Muscle of leg (tissue), 16 donors: ENCODE measurements at places on chromosomes 2 and 18. TPM values are rescaled to one million over a fixed set of nuclear protein-coding genes. Genes with fewer than 3 reads are reported as not detected.

DNA sequence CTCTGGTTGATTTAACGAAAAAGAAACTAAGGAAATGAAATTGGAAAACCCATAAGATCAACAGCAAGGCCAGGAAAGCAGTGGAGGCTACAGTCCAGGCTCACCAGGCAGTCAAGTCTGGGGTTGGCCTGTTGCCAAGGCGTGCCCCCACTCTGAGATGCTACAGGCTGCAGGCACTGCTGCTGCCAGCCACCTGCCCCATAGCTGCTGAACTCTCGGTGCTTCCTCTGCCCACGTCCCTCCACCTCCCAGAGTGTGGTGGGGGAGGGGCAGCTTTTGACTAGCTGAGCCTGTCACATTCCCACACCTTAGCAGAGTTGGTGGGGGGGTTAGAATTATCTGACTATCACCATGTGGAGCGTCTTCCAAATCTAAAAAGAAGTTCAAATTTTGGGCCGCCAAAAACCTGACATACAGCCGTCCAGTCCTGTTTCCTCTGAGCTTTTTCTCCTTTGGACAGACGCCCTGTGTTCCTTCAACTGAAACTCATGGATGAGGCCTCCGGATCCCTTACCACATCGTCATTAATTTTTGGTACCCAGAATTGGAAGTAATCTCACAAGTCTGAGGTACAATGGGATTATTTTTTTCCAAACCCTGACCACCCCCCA is 3.9 kb upstream of the SH3RF3 start:
- peak; percentile 30 for DNase-seq
- H3K4me3 ChIP-seq: no peak overlapping the region
- no peaks in the 10 kb centered on the region for H3K36me3 ChIP-seq
- H3K27ac ChIP-seq: no peak overlapping the region
- H3K27me3 ChIP-seq: peaks cover 16% of the 10 kb centered on the region
- peaks cover 7% of the 10 kb centered on the region for H3K4me1 ChIP-seq

- DNase-seq: no peak
- no peaks in the 10 kb centered on the region for H3K4me1 ChIP-seq
- H3K27me3 ChIP-seq: peaks cover 3% of the 10 kb centered on the region
- no peaks in the 10 kb centered on the region for H3K36me3 ChIP-seq
- H3K27ac ChIP-seq: no peak overlapping the region
Observed at GRCh38 chr18:74139888-74140287, 7.7 kb downstream of the FBXO15 start.

- H3K27ac ChIP-seq: no peak overlapping the region
- H3K36me3 ChIP-seq: no peaks in the 10 kb centered on the region
- no peak for DNase-seq
- no peaks in the 10 kb centered on the region for H3K4me1 ChIP-seq
- no peaks in the 10 kb centered on the region for H3K27me3 ChIP-seq
- no peak overlapping the region for H3K4me3 ChIP-seq
Observed at GRCh38 chr2:145723872-145724271, 1204.0 kb upstream of the ZEB2 start.

DNA sequence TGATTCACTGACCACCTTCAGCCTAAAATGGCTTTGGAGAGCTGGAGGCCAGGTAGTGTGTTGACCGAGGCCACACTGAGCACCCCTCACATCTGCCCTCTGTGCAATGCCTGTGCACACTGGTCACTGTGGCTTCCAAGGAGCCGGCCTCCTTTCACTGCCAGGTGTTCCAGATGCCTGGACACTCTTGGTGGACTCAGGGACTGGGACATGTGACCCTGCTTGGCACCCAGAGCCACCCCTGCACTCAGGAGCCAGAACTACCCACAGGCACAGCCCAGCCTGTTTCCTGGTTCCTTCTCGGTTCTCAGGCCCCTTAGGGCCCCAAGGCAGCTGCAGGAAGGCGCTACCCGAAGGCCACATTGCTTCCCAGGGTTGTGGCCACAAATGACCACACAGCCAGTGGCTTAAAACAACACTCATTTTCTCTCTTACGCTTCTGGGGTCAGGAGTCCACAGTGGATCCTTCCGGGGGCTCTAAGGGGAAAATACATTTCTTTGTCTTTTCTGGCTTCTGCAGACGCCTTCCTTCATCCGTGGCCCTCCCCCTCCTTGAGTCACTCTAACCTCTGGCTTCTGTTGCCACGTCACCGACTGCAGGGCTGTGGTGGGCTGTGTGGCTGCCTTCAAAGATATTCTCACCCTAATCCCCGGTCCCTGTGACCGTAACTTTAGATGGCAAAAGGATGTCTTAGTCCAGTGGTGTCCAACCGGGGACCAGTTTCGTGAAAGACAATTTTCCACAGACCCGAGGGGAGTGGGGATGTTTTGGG is 78.6 kb downstream of the ASB1 start:
- no peak for DNase-seq
- H3K4me3 ChIP-seq: no peak overlapping the region
- no peaks in the 10 kb centered on the region for H3K36me3 ChIP-seq
- peaks cover 4% of the 10 kb centered on the region for H3K27me3 ChIP-seq

Gene MGAT5
- total RNA-seq: 24.5 TPM

Gene IL1F10
- not detected for total RNA-seq

Gene EML6
- 18.8 TPM for total RNA-seq

DNA sequence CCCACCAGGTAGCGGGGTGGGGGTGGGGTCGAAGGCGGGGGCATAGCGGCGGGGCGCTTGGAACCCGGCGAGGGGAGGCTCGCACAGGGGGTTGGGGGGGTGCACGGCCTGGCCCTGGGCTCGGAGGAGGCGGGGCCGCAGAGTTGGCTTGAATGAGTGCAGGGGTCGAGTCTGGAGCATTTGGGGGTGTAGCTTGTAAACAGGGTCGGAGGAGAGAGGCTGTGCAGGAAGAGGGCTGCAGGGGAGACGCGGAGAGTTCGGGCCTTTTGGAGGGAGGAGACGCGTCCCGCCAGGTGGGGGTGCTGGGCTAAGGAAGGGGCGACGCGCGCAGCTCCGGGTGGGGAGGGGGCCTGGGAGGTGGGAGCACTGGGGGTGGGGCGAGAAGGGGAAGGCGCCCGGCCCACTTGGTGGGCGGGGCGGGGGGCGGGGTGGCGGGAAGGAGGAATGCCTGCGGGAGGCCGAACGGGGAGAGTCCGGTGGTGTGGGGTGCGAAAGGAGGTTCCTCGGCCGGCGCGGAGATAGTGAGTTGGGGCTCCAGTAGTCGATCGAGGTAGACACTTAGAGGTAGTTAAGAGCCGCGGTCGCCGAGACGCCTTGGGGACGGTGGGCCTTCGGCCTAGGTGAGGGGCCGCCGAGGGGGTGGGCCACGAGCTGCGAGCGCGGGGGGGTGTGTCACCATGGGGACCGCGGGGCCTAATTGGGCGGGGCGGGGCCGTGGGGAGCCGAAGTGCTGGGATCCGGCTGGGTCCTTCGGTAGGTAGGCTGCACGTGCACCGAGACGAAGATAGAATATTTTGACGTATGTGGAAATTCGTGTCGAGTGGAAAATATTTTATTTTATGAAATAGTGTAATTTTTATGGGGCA is 774 bp downstream of the MSH6 start:
- H3K36me3 ChIP-seq: peaks cover 2% of the 10 kb centered on the region
- H3K27ac ChIP-seq: peak overlapping the region; percentile 94
- no peaks in the 10 kb centered on the region for H3K27me3 ChIP-seq
- H3K4me3 ChIP-seq: peak overlapping the region; percentile 72
- peaks cover 9% of the 10 kb centered on the region for H3K4me1 ChIP-seq
- peak; percentile 86 for DNase-seq

DNA sequence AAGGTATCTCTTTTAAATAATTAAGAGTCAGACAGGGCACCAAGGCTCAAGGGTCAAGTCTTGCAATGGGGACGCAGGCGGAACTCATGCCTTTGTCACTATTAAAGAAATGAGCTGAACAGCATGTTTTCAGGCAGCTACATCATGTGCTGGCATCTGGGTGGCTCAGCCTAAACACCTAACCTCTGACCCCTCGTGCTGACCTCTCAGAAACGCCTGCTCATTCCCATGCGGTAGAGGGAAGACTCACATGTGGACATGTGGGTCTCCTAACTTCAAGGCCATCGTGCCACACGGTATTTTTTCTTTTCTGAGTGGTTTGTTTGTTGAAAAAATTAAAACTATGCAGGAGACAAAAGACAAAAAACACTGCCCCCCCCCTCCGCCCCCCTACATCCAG is 31.3 kb downstream of the CYP27C1 start:
- H3K27me3 ChIP-seq: peaks cover 10% of the 10 kb centered on the region
- no peak for DNase-seq
- H3K27ac ChIP-seq: no peak overlapping the region
- peaks cover 16% of the 10 kb centered on the region for H3K4me1 ChIP-seq

- peaks cover 45% of the 10 kb centered on the region for H3K4me1 ChIP-seq
- no peak for DNase-seq
- H3K27ac ChIP-seq: peak overlapping the region; percentile 84
- H3K36me3 ChIP-seq: peaks cover 60% of the 10 kb centered on the region
Observed at GRCh38 chr2:1685078-1685956, 59.0 kb downstream of the PXDN start.

- no peaks in the 10 kb centered on the region for H3K36me3 ChIP-seq
- no peaks in the 10 kb centered on the region for H3K4me1 ChIP-seq
- DNase-seq: no peak
Observed at GRCh38 chr2:39649511-39649910, 16.2 kb upstream of the TMEM178A start.

DNA sequence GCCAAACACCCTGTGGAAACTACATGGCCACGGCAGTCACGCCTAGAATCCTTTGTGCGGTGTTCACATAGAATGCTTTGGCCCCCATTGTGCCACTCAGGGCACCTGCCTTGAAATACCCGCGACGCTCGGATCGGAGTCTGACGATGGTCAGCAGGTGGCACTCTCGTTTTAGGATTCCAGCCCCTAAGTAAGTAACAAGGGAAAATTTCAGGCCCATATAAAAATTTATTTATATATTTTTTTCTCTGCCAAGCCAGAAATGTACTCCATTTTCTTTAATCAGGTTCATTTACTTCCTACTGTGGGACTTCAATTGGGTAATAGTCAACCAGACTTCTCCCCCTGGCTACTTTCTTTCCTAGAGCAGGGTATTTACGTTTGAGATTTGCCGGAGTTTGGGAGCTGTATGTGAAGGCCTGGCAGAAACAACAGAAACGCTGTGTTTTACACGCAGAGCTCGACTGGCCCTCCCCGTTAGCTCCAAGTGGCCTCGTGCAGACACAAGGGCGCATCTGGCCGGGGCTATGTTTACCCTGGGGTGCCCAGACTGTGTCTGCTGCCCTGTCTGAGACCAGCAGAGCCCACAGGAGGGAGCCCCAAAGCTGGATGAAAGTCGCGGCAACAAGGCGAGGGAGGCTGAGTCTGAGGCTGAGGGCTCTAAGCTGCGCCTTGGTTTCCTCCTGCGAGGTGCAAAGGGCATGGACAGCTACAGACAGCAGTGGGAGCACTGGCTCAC is 41.6 kb downstream of the LRRC30 start:
- peak overlapping the region; percentile 54 for H3K27ac ChIP-seq
- peak; percentile 85 for DNase-seq
- H3K4me1 ChIP-seq: peaks cover 9% of the 10 kb centered on the region
- H3K36me3 ChIP-seq: no peaks in the 10 kb centered on the region

Gene C2orf72
- 0.62 TPM for total RNA-seq

DNA sequence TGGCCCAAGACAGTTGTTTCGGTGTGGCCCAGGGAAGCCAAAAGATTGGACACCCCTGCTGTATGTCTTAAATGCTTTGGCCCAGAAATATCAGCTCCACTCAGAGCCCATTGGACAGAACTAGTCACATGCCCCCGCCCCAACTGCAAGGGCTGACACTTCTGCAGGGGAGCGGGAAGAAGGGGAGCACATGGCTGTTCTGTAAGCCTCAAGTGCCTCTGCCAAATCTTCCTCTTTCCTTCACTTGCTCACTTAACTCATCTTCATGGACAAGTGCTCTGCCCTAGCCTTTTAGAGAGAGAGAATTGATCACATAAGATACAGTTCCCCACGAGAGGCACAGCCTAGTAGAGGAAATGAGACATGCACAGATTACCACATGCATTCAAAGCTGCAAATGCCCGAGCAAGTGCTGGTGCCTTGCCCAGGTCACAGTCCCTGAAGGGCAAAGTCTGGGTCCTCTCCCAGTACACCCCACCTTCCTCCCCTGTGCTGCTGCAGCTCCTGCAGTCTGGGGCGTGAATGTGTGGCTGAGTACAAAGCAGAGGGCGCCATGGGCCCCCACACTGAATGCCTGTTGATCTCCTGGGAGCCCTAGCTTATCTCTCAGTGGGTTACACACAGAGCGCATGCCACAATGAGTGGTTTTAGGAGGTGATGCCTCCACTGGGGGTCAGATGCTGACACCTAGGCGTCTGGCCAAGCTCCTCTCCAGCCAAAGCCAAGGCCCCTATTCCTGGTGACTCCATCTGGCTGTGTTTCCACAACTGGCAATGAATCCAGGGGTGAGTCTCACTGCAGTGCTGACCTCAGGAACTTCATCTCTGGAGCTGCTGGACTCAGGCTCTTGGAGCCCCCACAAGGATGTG is 135.3 kb downstream of the CTIF start:
- H3K4me3 ChIP-seq: no peak overlapping the region
- no peak for DNase-seq
- peaks cover 27% of the 10 kb centered on the region for H3K36me3 ChIP-seq
- H3K27ac ChIP-seq: no peak overlapping the region

Gene NEB
- total RNA-seq: 1,157 TPM

DNA sequence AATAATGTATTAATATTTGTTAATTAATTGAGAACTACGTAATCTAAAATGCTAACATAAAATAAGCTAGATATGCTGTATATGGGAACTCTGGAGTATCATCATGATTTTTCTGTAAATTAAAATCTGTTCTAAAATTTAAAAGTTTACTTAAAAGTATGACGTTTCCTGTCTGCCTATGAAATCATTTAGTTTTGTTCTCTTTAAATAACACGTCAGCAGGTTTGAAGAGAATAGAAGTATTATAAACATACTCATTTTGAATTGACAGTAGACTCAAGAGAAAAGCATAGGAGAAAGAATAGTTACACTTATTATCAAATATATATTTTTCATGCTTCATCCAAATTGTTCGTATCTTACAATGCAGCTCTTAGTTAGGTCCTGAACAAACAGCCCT is 19.1 kb upstream of the ZNF804A start:
- no peaks in the 10 kb centered on the region for H3K4me1 ChIP-seq
- H3K27me3 ChIP-seq: no peaks in the 10 kb centered on the region
- H3K36me3 ChIP-seq: no peaks in the 10 kb centered on the region
- no peak for DNase-seq

Gene PLCD4
- total RNA-seq: 41.8 TPM

DNA sequence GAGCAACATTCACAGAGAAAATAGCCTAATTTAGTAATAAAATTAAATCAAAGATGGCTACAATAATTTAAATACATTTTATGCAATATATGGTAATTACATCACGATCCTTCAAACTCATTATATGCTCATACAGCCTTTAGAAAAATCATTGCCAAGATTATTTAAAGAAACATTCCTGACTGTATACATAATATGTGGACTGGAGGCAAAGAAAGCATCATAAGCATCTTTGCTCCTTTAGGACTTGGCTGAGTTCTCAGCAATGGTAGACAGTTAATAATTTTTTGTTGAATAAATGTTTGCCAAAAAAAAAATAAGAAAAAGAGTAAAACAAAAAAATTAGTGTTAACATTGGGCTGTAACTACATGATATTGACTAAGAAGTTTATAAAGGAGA is 26.9 kb downstream of the NCKAP5 start:
- no peak overlapping the region for H3K4me3 ChIP-seq
- no peaks in the 10 kb centered on the region for H3K27me3 ChIP-seq
- peaks cover 2% of the 10 kb centered on the region for H3K4me1 ChIP-seq
- H3K36me3 ChIP-seq: no peaks in the 10 kb centered on the region

Gene DUSP2
- 5.7 TPM for total RNA-seq
